Liver (tissue), 10 donors: ENCODE measurements at places on chromosomes 2 and 18.

GRCh38 chr18:40415176-40415791 is 1539.8 kb upstream of the PIK3C3 start:
- no peak overlapping the region for H3K4me3 ChIP-seq
- H3K27me3 ChIP-seq, result no peaks in the 10 kb centered on the region

DNA sequence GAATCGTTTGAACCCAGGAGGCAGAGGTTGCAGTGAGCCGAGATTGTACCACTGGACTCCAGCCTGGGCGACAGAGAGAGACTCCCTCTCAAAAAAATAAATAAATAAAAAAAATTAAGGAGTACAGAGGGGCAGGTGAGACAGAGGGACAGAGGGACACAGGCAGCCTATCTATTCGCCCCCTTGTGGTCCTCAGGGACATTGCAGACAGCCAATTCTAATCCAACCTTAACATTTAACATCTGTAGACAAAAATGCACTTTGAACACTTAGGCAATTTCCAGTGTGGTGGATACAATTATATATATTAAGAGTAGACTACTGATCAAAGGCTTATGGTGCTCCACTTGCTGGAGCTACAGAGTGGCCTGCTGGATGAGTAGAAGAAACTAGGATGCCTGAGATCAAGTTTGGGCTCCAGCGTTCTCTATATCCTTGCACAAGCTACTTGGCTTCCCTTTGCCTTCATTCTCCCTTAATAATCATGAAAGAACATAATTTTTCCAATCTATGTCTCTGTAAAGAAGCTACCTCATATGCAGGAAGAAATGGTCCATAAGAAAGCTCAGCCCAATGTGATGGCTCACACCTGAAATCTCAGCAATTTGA is 8.2 kb upstream of the SMARCAL1 start:
- no peaks in the 10 kb centered on the region for H3K36me3 ChIP-seq
- H3K4me3 ChIP-seq, result no peak overlapping the region
- no peaks in the 10 kb centered on the region for H3K4me1 ChIP-seq
- no peak overlapping the region for H3K27ac ChIP-seq
- no peaks in the 10 kb centered on the region for H3K27me3 ChIP-seq

DNA sequence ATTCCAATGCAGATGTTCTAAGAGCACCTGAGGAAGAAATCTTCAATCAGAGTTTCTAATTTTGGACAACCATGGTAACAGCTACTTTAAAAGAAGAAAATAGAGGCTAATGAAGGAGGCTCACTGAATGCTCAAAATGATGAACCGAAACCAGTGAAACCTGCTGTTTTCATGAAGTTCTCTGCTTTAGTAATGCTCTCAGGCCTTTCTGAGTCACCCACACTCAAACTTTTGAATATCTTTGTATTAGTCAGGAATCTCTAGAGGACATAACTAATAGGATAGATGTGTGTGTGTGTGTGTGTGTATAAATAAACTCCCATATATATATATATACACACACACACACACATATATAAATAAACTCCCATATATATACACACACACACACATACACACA is 76.9 kb upstream of the RIT2 start:
- H3K4me1 ChIP-seq, result no peaks in the 10 kb centered on the region
- no peaks in the 10 kb centered on the region for H3K27me3 ChIP-seq
- no peak overlapping the region for H3K4me3 ChIP-seq
- DNase-seq, result no peak
- H3K36me3 ChIP-seq, result no peaks in the 10 kb centered on the region

DNA sequence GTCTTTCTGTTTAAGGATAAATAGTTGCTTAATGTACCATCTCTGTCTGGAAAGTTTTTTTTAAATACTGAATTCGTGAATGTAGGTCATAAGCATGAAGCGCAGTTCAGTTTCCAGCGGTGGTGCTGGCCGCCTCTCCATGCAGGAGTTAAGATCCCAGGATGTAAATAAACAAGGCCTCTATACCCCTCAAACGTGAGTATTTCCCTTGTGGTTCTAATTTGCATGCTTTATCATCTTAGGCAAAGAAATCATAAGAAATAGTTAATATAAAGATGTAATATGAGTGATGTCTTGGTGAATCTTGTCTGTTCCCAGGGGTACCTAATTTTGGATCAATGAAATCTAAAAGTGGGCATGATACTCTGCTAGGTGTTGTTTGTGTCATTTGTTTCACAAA is 1.5 kb downstream of the NDC80 start:
- H3K36me3 ChIP-seq, result no peaks in the 10 kb centered on the region
- H3K27ac ChIP-seq, result no peak overlapping the region
- H3K4me3 ChIP-seq, result no peak overlapping the region
- no peaks in the 10 kb centered on the region for H3K27me3 ChIP-seq
- DNase-seq, result no peak

GRCh38 chr2:167607731-167608130 is 639.7 kb downstream of the STK39 start:
- no peak for DNase-seq
- no peaks in the 10 kb centered on the region for H3K36me3 ChIP-seq
- H3K4me3 ChIP-seq, result no peak overlapping the region
- no peaks in the 10 kb centered on the region for H3K27me3 ChIP-seq
- H3K27ac ChIP-seq, result no peak overlapping the region

GRCh38 chr2:238900511-238900910 is 52.6 kb downstream of the TWIST2 start:
- H3K27ac ChIP-seq, result no peak overlapping the region
- H3K4me3 ChIP-seq, result no peak overlapping the region
- H3K4me1 ChIP-seq, result no peaks in the 10 kb centered on the region
- no peaks in the 10 kb centered on the region for H3K36me3 ChIP-seq
- no peaks in the 10 kb centered on the region for H3K27me3 ChIP-seq
- no peak for DNase-seq
